ENCODE measurements at places on chromosomes 5 and 9.

DNA sequence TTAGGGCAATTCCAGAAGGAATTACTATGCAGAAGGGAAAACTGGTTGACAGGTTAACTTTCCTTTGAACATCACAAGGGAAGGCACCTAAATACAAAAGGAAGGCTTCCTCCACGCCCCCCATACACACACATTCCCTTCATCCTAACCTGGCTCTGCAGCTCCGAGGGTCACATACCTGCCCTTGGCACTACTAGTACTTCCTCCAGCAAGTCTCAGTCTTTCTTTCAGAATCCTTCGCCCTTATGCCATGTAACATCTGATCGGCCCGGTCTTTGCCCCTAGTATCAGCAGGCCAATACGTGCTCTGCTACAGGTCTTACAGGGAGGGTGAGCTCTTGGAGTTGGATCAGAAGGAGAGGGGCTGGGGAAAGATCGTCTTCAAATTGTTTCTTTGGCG, 1.6 kb upstream of the MARCHF6 start:
- peaks cover 16% of the 10 kb centered on the region for H3K4me1 ChIP-seq
- no peaks in the 10 kb centered on the region for H3K36me3 ChIP-seq
- H3K27ac ChIP-seq = peak overlapping the region; percentile 100
- H3K27me3 ChIP-seq = no peaks in the 10 kb centered on the region

DNA sequence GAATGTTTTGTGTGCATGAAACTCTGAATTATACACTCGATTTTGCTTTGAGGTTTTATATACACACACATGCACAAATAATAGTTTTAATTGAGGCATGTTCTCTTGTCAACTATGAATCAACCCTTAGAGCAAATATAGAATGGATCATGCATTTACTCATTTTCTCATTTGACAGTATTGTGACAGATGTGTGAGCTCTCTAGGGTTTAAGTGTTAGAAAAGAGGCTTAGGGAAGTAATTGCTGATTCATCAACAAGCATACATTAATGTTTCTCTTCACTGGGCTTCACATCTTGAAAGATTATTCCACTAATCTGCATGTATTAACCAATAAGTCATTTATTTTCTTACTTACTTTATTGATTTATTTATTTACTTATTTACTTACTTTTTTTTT, 1356.8 kb upstream of the ACO1 start:
- H3K4me3 ChIP-seq = no peak overlapping the region
- H3K27me3 ChIP-seq = no peaks in the 10 kb centered on the region
- no peaks in the 10 kb centered on the region for H3K36me3 ChIP-seq
- H3K4me1 ChIP-seq = no peaks in the 10 kb centered on the region
- no peak overlapping the region for H3K27ac ChIP-seq

DNA sequence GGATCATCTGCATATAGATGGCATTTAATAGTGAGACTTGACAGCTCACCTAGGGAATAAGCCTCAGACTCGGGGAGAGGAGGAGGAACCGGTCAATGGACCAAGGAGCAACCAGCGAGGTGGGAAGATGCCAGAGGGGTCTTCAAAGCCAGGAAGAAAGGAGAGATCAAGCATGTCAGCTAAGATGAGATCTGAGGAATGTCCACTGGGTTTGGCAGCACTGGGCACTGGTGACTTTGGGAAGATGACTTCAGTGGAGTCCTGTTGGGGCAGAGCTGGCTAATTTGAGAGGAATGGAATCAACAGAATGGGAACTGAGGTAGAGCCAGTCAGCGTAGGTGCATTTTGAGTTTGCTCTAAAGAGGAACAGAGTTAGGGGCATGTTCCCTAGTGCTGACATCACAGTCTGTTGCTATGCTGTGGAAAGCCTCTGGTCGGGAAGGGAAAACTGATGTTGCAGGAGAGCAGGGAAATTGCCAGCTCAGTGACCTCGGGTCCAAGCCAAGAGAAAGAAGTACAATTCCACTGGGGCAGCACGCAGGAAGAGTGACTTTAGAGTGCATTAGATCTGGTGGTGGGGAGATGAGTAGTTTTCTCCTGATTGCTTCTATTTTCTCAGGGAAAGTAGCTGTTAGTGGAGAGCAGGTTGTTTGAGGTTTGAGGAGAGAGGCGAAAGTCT, 56.9 kb downstream of the ZNF618 start:
- no peaks in the 10 kb centered on the region for H3K36me3 ChIP-seq
- no peaks in the 10 kb centered on the region for H3K27me3 ChIP-seq
- no peak for DNase-seq
- H3K4me3 ChIP-seq = no peak overlapping the region
- no peak overlapping the region for H3K27ac ChIP-seq

DNA sequence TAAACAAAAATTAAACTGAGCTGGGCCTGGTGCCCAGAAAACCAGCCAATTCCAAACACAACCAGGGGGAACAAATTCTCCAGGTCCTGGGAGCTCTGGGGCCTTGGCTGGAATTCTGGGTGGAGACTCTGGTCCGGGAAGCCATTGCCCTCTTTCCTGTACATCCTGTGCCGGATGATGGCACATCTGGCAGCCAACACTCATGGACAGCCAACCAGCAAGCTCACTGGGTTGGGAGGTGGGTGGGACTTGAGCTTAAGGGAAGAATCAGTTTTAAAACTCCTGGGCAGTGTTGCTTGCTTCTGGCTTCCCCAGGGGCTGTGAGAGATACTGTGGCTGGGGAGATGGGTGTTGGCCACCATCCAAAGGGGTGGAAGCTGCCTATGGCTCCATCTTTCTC, 56.1 kb downstream of the PCDH1 start:
- no peaks in the 10 kb centered on the region for H3K36me3 ChIP-seq
- DNase-seq = no peak
- no peaks in the 10 kb centered on the region for H3K27me3 ChIP-seq
- no peaks in the 10 kb centered on the region for H3K4me1 ChIP-seq
- peak overlapping the region; percentile 63 for H3K27ac ChIP-seq

Data from transverse colon (tissue), 4 donors.